NCI-H1105 (cell line): ENCODE measurements at places on chromosomes 2 and 18.
A peak's percentile ranks its signal among the peaks of the same experiment; 100 is the strongest.

DNA sequence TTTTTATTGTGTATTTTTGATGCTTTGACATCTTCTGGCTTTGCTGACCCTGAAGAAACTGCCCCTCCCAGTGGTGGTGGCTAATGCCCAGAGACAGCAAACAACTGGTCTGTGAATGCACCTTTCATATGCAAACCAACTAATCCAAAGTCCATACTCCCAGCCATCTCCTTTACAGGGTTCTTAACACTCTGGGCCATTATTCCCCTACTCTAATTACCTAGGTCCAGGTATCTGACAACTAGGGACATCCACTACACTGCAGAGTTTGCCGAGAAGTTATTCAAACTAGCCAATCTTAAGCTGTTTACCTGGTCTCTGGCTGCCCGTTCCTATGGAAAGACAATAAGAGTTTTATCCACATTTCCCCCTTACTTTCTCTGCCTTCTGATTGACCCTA, 73.6 kb downstream of the FSHR start:
- DNase-seq: no peak

GRCh38 chr2:6885968-6886367, 8.4 kb downstream of the RSAD2 start:
- no peak for DNase-seq

- DNase-seq: no peak
Observed at GRCh38 chr2:120536141-120536540, 190.2 kb downstream of the INHBB start.

DNA sequence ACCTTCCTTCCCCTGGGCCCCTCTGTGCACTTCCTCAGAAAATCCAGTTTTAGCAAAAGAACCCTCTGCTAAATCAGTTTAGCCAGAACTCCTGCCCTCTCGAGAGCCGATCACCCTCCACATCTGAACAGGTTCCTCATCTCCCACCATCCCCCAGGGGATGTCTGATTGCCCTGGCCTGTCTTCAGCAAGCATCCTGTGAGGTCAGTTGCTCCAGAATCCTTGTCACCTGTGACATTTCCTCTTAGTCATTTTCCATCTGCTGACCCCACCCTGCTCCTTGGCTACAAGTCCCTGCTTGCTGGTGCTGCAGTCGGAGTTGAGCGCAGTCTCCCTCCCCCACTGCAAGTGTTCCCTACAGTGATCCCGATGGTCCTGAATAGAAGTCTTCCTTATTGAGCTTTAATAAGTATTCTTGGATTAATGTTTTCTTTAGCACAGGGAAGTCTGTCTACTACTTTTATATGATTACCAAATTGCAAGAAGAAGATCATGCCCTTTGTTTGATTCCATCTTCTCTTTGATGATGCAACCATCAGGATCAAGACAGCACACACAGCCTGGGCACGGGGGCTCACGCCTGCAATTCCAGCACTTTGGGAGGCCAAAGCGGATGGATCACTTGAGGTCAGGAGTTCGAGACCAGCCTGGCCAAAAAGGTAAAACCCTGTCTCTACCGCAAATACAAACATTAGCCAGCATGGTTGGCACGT, 30.9 kb upstream of the UBE2F start:
- no peak for DNase-seq

- no peak for DNase-seq
Observed at GRCh38 chr2:37318401-37318800, 6.2 kb downstream of the PRKD3 start.

DNA sequence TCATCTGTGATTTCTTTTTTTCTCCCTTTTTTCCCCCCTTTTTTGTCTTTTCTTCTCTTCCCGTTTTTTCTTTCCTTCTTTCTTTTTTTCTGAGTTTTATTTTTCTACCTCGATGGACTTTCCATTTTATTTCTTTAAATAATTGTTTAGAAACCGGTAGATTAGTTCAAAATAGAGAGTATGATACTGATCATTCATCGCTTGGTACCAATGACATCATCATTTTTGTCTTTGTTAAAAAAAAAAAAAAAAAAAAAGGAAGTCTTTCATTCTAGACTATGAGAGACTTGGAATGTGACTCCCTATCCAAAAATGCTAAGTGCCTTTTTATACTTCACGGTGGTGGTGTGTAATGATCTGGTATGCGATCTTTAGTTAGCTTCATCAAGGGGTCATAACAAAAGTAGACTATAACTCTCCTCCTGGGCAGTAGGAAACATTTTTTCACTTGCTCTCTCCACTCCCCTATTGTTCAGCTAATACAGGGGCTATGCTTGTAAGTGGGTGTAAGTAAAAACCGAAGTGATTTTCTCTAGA, 1517.5 kb upstream of the ZEB2 start:
- DNase-seq: no peak

DNA sequence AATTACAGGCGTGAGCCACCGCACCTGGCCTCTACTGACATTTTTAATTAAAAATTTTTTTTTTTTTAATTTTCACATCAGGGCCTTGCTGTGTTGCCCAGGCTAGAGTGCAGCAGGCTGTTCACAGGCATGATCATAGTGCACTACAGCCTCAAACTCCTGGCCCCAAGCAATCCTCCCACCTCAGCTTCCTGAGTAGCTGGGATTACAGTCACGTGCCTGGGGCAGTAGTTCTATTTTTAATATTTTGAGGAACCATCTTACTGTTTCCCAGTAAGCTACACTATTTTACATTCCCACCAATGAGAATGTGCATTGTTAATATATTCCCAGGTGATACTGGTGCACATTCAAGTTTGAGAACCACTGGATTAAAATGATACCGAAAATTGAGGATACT, 92.7 kb downstream of the WDSUB1 start:
- DNase-seq: no peak

- DNase-seq: no peak
Observed at GRCh38 chr2:31874071-31874470, 136.7 kb downstream of the MEMO1 start.

DNA sequence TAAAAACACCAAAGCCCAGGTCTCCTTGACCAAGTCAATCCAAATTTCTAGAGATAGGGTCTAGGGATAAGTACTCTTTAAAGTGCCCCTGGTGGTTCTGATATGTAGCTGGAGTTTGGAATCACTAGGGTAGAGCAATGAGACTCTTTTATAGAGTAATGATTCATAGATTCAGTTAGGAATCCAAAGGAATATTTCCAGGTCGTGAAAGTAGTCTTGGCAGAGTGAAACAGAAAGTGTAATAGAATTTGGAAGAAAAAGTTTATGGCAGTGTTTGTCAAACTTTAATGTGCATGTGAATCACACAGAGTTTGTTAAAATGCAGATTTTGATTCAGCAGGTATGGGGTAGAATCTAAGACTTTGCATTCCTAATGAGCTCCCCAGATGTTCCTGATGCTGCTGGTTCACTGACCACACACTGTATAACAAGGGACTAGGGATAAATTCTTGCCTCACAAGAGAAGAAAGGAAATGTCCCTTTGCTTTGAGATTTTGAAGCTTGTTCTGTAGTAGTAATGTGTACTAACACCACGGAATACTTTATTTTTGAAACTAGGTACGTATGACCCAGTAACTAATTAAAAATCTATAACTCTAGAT, 1.8 kb downstream of the UPP2 start:
- no peak for DNase-seq

GRCh38 chr2:69054431-69054830, 41.5 kb downstream of the ANTXR1 start:
- DNase-seq: no peak

GRCh38 chr2:181662287-181662686, 5.4 kb upstream of the CERKL start:
- no peak for DNase-seq

GRCh38 chr2:56474412-56475158, 290.8 kb downstream of the CCDC85A start:
- peak; percentile 89 for DNase-seq

DNA sequence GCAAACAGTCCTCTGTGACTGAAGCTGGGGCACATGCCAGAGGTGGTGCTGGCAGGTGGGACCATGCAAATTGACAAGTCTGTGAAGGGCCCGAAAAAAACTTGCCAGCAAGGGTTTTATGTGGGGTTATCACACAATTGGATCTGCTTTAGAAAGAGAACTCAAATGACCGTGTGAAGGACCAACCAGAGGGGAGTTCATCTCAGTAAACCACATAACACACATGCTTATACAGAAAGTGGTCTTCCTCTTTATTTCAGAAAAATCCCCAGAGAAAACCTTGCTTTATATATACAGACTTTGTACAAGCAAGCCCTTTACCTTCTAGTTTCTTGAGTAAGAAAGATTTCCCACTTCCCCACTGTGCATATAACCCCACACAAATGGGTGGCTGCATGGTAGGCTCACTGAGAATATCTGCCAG, 46.7 kb downstream of the KIDINS220 start:
- no peak for DNase-seq

GRCh38 chr2:196361606-196362326, 190.4 kb upstream of the STK17B start:
- DNase-seq: no peak

DNA sequence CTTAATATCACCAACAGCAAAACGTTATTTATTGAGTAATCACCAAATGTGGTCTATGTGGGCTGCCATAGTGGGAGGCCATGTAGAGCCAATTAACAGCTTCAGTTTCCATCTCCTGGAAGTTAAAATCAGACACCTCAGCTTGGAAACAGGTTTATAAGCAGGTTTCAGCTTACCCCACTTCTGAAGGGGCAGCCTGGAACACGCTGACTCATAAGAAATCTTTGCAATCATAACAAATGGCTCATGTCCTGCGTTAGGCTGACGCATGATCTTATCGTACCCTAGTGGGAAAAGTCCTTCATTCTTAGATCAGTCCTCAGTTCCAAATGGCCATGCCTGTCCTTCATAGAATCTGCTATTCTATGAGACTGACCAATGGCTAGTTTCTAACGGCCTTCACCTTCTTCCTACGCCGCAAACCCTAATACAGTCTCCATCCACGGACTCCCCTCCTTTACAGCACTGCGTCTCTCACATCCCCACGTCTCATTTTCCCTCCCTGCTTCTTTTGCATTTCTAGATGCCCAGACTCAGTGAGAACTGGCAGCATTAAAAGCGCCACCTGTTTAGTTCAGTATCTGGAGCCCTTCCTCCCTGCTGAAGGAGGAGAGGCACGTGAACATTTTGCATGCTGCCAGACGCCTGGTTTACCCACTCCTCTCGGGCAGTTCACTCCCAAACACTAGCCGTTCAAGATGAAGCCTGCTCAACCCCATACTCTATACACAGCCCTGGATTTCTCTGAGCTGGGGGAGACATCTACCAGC, 24.2 kb upstream of the BZW1 start:
- DNase-seq: no peak

DNA sequence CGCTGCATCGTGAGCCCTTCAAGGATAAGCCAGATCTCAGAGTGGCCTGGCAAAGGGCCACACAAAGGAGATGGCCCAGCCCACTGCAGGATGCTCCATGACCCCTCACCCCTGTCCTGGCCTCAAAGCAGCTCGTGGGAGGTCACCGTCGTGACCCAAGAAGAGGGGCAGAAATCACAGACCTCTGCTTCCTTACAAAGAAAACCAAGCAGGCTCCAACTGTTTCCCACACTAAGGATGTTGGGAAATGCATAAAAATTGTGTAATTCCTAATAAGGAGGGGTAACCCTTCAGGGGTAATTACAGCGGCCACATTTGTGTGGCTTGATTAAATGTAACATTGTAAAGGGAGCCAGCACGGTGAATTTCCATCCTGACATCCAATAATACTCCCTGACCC, 102.3 kb downstream of the BOD1L2 start:
- DNase-seq: no peak

GRCh38 chr18:31040686-31041270, 1.8 kb downstream of the DSC3 start:
- no peak for DNase-seq

- no peak for DNase-seq
Observed at GRCh38 chr18:3455907-3456685, 6.1 kb downstream of the TGIF1 start.

- no peak for DNase-seq
Observed at GRCh38 chr2:160322320-160322719, 122.2 kb upstream of the ITGB6 start.

GRCh38 chr2:182854375-182855105, 11.9 kb downstream of the FRZB start:
- no peak for DNase-seq

DNA sequence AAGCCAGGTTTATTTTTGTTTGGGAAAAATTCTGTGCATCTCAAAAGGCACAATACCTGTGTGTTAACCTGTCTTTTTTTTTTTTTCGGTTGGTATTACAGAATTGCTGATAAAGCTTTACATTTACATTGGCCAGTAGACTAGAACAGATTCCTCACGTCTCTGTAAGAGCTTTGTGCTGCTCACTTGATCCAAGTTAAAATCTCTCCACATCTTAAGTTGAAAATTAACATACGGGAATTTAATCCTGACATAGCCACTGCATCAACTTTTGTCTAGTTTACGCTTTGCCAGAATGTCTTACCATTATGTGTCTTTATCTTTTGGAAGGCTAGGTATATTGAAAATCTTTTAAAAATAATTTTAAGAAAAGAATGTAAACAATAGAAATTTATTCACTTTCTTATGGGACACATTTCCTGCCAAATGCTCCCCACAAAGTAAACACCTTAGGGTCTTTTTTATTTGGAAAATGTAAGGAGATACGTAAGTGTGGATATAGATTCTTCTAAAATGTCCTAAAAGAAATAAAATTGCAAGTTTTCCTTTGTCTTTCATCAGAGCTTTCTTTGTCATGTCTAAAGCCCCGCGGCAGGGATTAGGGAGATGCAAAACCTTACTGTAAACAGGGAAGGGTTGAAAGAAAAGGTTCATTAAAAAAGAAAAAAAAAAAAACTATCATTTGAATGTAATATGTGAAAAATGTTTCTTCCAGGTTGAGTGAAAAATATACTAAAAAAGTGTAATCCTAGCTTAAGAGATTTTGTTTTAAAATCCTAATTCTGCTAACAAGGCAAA, 912.8 kb downstream of the NRXN1 start:
- DNase-seq: no peak

GRCh38 chr2:159460227-159460626, 156.1 kb downstream of the BAZ2B start:
- DNase-seq: no peak

- no peak for DNase-seq
Observed at GRCh38 chr2:113251118-113251517, 27.6 kb downstream of the PAX8 start.

DNA sequence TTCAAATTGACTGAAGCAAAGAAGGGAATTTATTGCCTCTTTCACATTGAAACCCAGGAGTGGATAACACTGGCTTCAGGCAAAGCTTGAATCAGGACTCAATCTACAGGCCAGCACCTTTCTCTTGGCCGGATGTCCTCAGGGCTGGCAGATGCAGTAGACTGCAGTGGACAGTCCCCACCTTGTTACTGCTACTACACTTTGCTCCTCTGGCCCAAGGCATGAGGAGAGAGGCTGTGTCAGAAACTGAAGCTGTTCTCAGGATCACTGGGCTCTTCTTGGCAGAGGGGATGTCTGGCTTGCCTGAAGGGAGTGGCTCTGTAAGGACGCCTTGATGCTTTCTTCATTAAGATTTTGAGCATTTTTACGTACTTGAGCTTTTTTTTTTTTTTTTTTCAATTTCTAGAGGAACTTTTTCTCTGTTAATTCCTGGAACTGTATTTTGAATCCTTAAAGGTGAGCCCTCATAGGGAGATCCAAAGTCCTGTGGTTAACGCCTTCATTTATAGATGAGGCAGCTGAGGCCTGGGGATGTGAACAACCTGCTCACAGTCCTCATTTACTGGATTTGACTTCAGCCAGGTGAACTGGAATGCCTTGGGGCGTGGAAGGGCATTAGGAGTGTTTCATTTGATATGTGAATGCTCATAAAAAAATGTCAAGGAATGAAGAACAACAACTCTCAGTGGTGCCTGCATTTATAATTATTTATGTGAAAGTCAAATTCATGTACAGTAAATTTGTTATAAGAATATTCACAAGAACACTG, 36.6 kb downstream of the CASP10 start:
- no peak for DNase-seq

- peak; percentile 65 for DNase-seq
Observed at GRCh38 chr2:170218456-170218855, 40.5 kb downstream of the MYO3B start.
